ENCODE measurements at places on chromosomes 12 and 14. TPM values are rescaled to one million over a fixed set of nuclear protein-coding genes. Genes with fewer than 3 reads are reported as not detected.

ANG gene
- 8.9 TPM for polyA plus RNA-seq

CLEC4C gene
- 0.18 TPM for polyA plus RNA-seq

RPL10L gene
- 0.39 TPM for polyA plus RNA-seq

OR6C74 gene
- polyA plus RNA-seq = not detected

OR4K14 gene
- polyA plus RNA-seq = not detected

EFS gene
- polyA plus RNA-seq = 49.9 TPM

VCPKMT gene
- 17.9 TPM for polyA plus RNA-seq

OR4M1 gene
- not detected for polyA plus RNA-seq

STON2 gene
- polyA plus RNA-seq = 13.6 TPM
